Activated T-helper 9 cell treated with anti-CD3 and anti-CD28 coated beads, Interleukin-2, amount 50 U/mL, for 16 hours (primary cell): ENCODE measurements at places on chromosomes 5 and 9.
A peak's percentile ranks its signal among the peaks of the same experiment; 100 is the strongest.

- no peak for DNase-seq
Observed at GRCh38 chr9:17138503-17138902, 3.7 kb downstream of the CNTLN start.

DNA sequence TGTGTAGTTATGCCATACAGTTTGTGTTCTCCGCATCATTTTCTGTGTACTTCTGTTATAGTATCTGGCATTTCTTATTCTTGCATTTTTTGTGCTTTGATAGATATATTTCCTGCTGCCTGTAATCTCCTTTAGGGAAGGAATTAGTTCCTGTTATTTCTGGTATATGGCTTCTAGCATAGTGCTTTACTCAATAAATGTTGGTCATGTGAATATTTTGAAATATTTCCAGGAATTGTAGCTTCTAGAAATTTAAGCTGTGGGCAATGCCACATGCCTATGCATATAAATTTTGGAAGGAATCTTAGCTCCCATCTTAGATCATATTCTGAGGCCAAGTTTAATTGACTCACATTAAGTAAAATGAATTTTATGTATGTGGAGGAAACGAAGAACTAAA is 11.5 kb upstream of the PRRC1 start:
- no peak for DNase-seq

GRCh38 chr5:113110117-113110516 is 133.5 kb downstream of the DCP2 start:
- no peak for DNase-seq

DNA sequence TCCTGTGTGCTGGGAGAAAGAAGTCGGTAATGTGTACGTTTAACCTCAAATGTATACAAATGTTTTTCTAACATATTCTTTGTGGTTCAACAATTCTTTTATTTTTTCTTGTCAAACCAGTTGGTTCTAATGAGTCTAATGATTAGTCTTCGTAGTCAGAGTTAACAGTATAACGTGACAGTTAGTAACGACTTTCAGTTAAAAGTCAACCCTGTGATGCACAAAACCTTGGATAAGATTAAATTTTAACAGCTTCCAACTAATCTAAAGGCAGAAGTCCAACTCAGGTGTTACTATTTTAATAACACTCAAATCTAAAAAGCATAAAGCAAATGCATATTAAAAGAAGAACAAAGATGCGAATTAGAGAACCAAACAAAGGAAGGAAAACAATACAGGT is 47.0 kb downstream of the SEMA6A start:
- DNase-seq = no peak

GRCh38 chr5:133506181-133506580 is 106.2 kb downstream of the FSTL4 start:
- DNase-seq = no peak

GRCh38 chr9:76378367-76379073 is 15.7 kb downstream of the RFK start:
- no peak for DNase-seq

DNA sequence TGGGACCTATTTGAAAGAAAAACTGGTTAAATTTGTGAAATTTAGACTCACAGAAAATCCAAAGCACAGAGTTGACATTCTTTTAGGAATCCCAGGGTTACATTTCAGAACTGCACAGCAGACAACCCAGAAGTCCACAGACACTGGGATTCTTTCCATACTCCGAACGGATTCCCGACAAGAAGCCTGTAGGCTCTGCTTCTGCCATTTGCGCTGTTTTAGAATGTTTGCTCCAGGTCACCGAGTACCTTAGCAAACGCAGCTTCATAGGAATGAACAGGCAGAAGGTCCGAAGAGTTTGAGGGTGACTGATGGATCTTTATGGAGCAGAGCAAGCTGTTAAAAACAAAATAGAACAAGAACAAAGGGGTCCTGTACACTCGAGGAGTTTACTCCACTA is 84.5 kb upstream of the NFIB start:
- no peak for DNase-seq

DNA sequence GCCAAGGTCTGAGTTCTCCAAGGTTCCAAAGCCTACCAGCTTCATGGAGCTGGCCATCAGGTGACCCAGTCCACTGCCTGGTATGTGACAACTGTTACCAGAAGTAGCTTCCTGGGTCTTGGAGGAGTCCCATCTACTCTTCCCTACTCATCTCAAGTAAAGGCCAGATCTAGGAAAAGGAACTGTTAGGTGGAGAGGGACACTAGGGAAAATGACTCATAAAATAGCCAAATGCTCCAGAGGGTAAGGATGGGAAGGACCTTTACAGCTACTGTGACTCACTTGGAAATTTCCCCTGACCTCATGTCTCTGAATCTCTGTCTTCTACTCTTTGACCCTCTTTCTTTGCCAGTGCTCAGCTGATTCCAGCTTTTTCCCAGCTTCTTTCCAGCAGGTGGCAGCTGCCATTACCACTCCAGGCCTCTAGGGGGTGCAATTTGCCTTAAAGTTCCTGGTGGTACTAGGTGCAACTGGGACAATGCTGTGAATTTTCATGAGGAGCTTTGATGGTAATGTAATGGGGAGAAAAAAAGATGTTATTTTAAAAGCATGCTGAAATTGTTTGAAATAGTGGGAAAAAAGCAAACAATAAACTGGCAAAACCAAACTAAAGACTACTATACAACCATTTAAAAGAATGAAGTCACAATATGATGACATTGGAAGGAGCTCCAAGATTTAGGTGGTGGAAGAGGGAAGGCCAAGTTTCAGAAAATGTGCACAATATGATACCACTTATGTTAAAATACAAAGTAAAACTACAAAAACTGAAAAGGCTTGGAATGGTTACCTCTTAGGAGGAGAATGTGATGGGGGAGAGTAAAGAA is 27.1 kb upstream of the MYORG start:
- peak; percentile 19 for DNase-seq
